Activated CD8-positive, alpha-beta memory T cell treated with anti-CD3 and anti-CD28 coated beads for 24 hours (primary cell): ENCODE measurements at places on chromosomes 7 and 10.

GRCh38 chr10:88833723-88834122 is 17.9 kb downstream of the ANKRD22 start:
- no peak for DNase-seq

- DNase-seq, result no peak
Measured at GRCh38 chr10:45460235-45460878, 86.3 kb downstream of the ALOX5 start.

DNA sequence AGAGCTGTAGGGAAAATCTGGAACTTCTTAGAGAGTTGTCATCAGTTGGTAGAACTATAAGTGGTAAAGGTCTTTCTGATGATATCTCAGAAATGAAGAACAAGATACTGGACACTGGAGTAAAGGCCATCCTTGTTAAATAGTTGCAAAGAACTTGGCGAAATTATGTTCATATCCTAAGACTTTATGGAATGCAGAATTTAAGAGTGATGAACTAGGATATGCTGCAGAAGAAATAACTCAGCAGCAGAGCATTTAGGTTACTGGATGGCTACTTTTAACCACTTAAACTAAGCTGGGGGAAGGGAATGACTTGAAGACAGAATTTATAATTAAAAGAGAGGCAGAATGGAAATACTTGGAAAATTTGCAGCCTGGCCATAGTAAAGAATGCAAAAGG is 23.7 kb downstream of the PTEN start:
- DNase-seq, result no peak

- peak; percentile 87 for DNase-seq
Measured at GRCh38 chr10:13440185-13441061, 88.4 kb downstream of the BEND7 start.

- DNase-seq, result no peak
Measured at GRCh38 chr7:157887400-157887799, 550.6 kb downstream of the DNAJB6 start.

GRCh38 chr10:69845574-69846292 is 44.0 kb downstream of the COL13A1 start:
- no peak for DNase-seq

DNA sequence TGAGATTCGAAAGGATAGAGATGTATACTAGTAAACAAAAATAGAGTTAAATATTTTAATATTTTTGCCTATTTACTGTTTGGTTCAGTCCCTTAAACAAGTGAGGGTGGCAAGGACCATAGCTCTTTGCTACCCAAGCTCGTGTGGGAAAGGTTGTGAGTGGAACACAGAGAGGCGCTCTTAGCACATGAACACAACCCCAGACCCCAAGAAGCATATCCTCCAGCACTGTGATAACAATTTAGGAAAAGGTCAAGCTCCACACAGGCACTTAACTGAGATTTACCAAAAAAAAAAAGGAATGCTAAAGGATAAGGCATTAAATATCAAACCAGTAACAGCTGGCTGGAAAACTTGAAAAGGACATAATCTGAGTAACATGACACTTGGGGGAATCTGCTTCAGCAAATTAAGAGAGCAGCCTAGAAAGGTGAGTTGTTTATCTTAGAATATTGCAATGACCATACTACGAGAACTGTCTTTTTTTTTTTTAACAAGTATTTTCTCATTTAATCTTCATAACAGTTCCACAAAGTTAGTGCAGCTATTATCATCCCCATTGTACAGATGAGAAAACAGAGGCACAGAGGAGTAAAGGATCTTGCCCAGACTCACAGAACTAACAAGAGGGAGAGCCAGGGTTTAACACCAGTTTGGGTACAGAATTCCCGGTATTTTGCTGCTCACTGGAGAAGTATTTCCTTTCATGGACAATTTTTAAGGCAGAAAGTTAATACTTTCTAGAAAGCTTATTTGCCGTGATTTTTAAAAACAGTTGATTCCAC is 303.5 kb upstream of the AOAH start:
- DNase-seq, result no peak

- no peak for DNase-seq
Measured at GRCh38 chr10:4767033-4767814, 58.8 kb upstream of the AKR1E2 start.

DNA sequence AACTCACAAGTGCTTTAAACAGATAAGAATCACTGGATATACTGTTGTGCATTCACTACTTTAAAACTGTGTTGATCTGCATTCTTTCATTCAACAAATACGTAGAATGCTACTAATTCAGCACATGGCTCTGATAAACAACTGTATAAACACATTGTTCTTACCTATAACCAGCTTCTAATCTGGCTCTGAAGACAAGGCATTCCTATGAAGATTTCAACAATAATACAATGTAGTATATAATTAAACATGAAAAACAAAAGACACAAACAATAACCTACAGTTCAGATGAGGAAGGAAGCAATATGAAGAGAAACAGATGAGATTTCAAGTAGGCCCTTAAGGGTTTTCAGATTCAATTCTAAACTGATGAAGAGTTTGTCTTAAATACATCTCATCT is 31.1 kb upstream of the ANLN start:
- DNase-seq, result no peak
